ENCODE measurements at places on chromosomes 16 and 17.
A peak's percentile ranks its signal among the peaks of the same experiment; 100 is the strongest.

GRCh38 chr17:47204722-47205418, 4.3 kb upstream of the MYL4 start:
- DNase-seq, result peak; percentile 8

DNA sequence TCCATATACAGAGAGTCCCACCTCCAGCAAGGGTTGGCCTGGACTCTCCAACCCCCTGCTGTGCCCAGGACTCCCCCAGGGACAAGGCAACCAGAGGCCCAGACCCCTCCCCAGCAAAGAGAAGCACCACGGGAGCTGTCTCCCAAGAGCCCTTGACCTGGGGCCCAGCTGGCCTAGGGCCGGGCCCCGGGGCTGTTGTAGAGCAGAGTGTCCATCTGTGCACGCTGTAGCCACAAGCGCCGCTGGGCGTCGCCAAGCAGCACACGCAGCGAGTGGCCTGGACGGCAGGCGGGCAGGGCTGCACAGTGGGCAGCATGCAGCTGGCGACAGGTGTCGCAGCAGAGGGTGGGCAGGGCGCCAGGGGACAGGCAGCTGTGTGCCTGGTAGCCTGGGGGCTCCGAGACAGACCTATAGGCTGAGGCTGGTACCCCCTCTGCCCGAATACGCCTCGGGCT, 4.3 kb downstream of the SPATA2L start:
- no peak for DNase-seq

GRCh38 chr17:45876539-45876938, 17.8 kb upstream of the MAPT start:
- no peak for DNase-seq

DNA sequence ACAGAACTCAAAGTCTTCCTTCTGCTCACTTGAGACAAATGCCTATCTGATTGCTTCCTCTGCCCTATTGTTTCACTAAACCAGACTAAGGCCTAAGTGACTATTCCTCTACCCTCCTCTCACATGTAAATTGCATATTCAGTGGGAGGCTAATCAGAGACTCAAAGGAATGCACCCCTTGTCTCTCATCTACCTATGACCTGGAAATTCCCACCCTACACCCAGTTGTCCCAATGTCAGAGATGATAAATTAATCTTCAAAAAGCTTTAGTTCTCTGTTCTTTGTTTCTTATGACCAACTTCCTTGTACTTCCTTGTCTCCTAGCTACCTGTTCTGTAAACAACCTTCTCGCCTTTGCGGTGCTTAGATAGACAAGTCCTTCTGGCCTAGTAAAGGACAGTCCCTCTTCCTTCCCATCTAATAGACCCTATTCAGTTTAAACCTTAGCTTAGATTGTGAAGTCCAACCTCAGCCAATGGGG, 76.0 kb downstream of the EMP2 start:
- DNase-seq, result no peak

DNA sequence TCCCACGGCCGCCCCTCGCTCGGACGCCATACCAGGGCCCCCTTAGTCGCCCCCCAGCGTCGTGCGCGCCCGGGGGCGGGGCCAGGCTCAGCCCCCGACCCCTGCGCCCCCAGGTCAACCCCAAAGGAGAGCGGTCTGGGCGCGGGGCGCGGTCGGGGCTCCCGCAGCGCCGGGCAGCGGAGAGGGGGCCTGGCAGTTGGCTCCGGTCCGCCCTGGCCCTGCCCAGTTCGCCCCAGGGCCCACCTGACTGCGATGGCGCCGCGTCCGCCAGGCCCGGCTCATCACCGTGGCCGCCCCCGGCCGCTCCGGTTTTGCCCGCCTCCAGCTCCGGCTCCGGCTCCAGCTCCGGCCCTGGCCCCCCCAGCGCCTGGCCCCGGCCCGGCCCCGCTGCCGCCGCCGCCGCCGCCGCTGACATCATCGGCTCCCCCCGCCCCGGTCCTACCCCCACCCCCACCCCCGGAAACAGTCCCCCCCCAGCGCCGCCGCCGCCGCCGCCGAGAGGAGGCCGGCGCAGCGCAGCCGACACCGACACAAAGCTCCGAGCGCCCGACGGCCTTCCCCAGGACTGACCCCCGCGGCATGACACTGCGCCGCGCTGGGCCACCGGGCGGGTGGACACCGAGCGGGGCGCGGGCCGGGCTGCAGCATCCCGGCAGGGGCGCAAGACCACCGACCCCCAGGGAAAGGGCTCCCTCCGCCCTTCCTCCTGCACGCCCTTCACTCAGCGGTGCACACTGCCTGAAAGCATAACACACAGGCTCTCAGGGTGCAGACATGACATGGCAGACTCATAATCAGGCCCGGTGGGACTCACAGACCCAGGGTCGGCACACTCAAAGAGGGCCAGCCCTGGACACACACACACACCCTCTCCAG, at the start of gene ZBTB4:
Gene ZBTB4 (minus strand): TSS at position 419 of the 876 bp plus-strand sequence. CDS start 12,830 bp downstream, outside the sequence.
- DNase-seq, result peak; percentile 21

DNA sequence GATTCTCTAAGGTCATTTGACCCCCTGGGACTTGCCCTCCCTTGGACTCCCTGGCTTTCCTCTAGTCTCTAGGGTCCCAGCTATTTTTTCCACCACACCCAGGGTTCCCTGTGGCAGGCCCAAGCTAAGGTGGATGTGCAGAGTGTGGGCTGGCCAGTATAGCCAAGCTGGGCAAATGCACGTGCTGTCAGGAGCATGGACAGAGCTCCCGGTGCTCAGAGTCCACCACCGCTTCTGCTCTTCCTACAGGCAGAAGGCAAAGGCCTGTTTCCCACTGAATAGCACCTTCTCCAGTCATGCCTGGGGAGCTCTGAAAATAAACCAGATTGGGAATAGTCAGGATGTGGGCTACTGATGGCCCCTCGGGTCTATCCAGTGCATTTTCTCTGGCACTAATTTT, 53.3 kb downstream of the GNAO1 start:
- DNase-seq, result no peak

DNA sequence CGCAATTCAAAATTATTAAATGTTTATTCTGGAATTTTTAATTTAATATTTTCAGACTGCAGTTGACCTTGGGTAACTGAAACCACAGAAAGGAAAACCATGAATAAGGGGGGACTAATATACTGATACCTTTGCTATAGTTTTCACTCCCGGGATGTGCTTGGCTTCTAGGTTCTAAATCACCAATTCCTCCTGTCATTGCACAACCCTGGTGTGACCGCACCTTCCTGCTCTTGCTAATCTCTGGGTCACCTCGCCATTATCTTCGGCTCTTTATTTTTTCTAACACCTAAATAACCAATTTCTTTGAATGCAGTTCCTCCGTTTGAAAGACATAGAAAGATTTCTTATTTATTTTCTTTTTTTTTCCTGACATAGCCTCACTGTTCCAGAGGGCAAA, 634.5 kb upstream of the GOT2 start:
- DNase-seq, result no peak

GRCh38 chr16:27225536-27226360, 22.4 kb downstream of the KDM8 start:
- DNase-seq, result no peak

All from NCI-H1694 treated with DMSO at 0.1 percent for 48 hours (cell line).